HFFc6 (cell line): ENCODE measurements at places on chromosomes 11 and 22. TPM values are rescaled to one million over a fixed set of nuclear protein-coding genes. Genes with fewer than 3 reads are reported as not detected.

DNA sequence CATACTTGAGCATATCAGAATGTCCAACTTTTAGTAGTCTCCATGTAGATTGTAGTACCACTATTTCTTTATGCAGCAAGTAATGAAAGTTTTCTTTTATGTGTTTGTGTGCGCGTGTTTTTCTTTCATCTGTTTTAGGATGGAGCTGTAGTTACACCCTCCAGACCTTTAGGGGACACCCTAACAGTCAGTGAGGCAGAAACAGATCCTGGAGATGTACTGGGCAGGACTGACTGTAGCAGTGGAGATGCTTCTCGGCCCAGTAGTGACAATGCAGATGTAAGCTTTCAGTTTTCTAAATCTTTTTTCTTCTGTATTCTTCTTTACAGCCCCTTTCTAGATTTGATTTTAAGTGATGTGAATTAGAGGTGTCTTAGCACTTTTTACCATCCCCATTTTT, 79.9 kb upstream of the GRIK4 start:
- DNase-seq, result peak; percentile 75

DNA sequence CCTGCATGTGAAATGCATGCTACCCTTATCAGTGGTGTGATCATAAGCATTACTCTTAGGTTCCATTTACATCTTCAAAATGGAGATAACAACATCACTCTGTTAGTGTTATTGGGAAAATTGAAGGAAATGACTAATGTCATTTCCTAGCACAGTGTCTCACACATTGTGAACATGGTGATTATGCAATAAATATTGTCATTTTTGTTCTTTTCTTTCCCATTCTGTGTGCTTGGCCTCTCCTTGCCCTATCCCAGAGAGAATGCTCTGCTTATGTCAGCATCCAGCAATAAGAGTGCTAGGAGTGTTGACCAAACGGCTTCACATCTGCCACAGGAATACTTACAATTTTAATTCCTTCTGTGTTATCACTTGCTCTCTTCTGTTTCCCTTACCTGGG, 1024.1 kb upstream of the CCDC90B start:
- no peak for DNase-seq

DNA sequence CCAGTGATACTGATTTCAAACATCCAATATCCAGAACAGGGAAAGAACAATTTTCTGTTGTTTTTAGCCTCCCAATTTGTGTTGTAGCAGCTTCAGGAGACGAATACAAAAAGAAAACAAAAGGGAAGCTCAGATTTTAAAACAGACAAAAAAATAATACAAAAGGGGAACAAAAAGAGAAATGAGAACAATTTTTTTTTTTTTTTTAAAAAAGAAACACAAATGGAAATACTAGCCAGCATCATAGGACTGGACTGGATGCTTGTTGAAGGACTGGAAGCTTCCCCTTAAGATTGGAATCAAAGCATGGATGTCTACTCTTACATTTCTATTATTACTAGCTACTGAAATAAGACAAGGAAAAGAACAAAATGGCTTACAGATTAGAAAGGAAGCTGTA, 46.5 kb upstream of the SORL1 start:
- DNase-seq, result no peak

The PGGHG gene
- total RNA-seq, result 11.4 to 11.8 TPM (median 11.4 TPM) in 3 replicates

The MS4A4E gene
- not detected in 3 replicates for total RNA-seq

DNA sequence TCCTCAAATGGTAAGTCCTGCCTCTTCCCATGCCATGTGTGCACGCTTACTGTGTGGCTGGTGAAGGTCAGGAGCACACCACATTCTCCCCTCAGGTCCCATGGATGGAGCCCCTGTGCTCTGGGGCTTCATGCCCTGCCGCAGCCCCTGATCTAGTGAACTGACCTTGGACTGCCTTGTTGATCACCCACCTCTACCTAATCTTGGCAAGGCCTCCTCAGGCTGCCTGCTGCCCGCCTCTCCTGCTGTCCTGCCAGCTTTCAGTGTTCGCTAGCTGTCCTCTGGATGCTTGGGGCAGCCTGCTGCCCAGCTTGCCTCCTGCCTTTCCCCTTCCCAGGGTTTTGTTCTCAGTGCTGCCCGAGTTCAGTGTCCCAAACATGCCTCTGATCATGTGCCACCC, 38.1 kb downstream of the CABIN1 start:
- no peak for DNase-seq

GRCh38 chr11:103961010-103961409, 75.4 kb upstream of the DDI1 start:
- peak; percentile 62 for DNase-seq

The CHEK1 gene
- total RNA-seq, result 24.3 to 43.5 TPM (median 35.7 TPM) in 3 replicates

The OR56A1 gene
- total RNA-seq, result not detected in 3 replicates

- peak; percentile 66 for DNase-seq
Observed at GRCh38 chr11:67382276-67383136, 9.1 kb upstream of the CLCF1 start.

The IFITM5 gene
- total RNA-seq, result not detected in 3 replicates

The NNMT gene
- 195 to 264 TPM (median 248 TPM) in 3 replicates for total RNA-seq

- no peak for DNase-seq
Observed at GRCh38 chr11:27864611-27865010, 164.4 kb upstream of the BDNF start.

GRCh38 chr11:596374-596773, 19.4 kb downstream of the IRF7 start:
- no peak for DNase-seq

- DNase-seq, result peak; percentile 72
Observed at GRCh38 chr22:22942511-22943329, 55.1 kb downstream of the IGLL5 start.

DNA sequence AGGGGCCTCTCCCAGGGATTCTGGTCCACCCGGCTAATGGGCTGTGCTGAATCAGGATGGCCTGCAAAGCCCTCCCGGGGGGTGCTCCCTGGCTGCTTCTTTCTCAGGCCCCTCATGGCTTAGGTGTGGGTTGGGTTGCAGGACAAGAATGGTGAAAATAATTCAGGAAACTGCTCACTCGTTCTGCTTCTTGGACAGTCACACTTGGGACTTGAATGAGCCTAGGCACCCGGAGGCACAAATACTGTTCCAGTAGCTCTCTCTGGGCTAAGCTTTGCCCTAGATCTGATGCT, 83.2 kb downstream of the TRIM29 start:
- DNase-seq, result no peak

The RCOR2 gene
- 0.34 to 0.43 TPM (median 0.34 TPM) in 3 replicates for total RNA-seq

GRCh38 chr22:17785185-17786184, 11.2 kb upstream of the BID start:
- DNase-seq, result peak; percentile 20

- no peak for DNase-seq
Observed at GRCh38 chr22:37163575-37164504, 14.1 kb upstream of the IL2RB start.

DNA sequence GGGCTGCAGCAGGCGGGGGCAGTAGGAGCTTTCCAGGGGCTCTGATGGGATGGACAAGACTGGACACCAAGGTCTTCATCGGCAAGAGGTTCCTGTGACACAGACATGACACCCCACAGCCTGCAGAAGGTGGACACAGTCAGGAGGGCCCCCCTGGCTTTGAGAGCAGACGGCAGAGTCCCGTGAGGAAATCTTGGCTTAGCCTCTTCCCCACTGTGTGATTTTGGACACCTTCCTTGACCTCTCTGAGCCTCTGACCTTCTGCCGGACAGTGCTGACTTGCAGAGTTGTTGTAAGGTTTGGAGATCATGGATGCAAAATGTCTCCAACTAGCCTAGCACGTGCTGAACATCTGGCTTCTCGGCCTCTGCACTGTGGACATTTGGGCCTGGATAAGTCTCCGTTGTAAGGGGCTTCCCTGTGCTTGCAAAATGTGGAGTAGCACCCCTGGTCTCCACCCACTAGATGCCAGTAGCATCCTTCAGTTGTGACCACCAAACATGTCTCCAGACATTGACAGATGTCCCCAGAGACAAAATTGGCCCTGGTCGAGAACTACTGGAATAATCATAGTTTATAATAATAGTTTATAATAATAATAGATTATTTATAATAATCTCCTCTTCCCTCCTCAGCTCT, 54.6 kb downstream of the MCM5 start:
- DNase-seq, result no peak

- no peak for DNase-seq
Observed at GRCh38 chr11:117717485-117718314, 79.3 kb downstream of the DSCAML1 start.

DNA sequence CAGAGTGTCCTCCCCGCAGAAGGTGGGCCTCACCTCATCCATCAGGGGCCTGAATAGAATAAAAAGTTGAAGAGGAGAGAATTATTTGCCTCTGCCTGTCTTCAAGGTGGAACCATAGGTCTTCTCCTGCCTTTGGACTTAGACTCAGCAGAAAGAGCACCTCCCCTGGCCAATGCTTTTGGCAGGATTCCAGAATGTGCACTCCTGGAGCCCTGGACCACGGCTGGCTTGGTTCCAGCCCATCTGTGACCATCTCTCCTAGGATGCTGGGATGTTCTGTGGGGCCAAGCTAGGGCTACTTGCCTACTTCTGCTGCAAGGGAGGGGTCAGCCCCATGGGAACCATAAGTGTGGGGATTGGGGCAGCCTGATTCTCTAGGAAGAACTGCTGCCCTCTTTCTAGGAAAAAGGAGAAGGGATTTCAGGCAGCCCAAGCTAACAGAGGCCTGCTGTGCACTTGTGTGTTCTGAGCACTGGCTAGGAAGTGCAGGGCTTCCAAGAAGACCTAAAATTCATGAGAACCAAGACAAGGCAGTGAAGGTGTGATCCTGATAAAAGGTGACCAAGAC, 32.2 kb upstream of the SHANK2 start:
- no peak for DNase-seq

DNA sequence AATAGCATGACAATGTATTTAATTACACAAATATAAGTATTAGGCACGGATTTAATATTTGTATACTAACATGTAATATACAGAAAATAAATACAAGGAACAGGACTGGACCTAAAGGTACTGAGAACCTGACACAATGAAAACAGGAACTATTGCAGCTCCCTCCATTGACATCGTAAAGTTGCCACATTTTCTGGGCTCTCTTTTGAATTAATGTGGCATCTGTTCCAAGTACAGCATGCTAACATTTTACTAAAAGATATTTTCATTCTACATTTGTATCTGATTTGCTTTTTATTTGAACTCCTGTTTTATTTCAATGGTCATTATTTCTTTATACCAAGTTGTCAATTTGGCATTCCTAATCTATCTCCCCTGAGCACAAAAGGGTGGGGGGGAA, 15.3 kb downstream of the PHF21A start:
- no peak for DNase-seq

DNA sequence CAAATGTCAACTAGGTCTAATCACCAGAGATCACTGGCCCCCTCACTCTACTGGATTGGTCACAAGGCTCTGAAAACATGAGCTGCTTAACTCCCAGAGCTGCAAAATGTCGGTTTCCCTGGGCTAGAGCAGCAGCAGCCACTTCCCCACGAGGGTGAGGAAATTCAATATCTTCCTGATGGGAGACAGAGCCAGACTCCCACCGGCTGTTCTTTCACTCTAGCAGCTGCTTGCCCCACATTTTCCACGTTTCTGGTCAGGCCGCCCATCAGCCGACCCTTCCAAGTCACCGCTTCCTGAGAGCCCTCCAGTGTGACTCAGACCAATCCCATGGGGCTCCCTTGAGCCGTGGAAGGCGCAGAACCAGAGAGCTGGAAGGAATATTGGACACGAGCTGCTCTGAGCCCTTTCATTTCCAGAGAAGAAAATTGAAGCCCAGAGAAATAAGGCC, 227.0 kb downstream of the ADAMTS15 start:
- DNase-seq, result peak; percentile 32

DNA sequence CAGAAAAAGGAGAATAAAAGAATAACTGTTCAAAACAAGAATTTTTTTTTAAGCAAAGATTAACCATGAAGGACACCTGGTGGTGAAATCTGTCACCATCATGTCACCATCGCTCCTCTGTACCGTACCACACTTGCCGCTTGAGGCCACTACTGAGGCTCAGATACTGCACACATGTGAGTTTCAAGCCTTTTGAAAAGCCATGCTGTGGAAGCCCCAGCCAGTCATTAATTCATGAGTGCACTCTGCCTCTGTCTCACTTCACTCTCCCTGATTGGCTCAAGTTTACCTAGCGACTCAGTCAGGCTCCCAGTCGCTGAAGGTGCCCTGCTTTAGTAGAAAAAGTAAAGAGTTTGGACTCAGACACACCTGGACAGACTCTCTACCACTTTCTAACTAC, 6.6 kb upstream of the MS4A12 start:
- DNase-seq, result no peak

DNA sequence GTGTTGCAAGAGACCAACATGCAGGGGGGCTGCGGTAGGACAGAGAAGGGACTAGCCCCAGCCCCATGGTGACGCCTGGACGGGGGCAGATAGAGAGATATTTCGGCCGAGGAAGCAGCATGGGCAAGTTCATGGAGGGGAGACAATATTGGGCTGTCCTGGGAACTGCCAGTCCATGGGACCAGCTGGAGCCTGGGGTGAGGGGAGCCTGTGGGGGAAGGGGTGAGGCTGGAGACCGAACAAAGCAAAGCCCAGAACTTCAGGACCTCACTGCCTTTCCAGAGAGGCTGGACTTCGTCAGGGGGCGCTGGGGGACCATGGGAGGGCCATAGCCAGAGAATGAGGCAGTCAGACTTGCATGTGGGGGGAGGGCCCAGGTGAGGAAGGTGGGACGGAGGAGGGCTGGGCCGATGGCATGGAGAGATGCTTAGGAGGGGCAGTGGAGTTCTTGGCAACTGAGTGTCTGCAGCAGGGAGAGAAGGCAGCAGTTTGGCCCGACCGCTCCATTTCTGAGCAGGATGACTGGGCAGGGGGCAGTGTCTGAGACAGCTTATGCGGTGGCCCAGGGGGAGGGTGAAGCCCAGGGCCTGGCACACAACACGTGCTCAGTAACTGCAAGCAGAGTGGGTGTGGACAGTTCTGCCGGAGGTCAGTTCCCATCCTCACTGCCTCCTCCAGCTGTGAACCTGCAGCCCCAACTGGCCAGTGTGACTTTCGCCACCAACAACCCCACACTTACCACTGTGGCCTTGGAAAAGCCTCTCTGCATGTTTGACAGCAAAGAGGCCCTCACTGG, 712 bp downstream of the UPK3A start:
- DNase-seq, result no peak

GRCh38 chr22:26273011-26273675, 103.9 kb downstream of the SEZ6L start:
- no peak for DNase-seq

- no peak for DNase-seq
Observed at GRCh38 chr11:115391160-115391559, 113.1 kb downstream of the CADM1 start.

The SLC17A6 gene
- not detected in 3 replicates for total RNA-seq

GRCh38 chr22:48478124-48478523, 1349.5 kb downstream of the BRD1 start:
- DNase-seq, result no peak

The SLC22A12 gene
- not detected in 3 replicates for total RNA-seq
